NCI-H187 treated with DMSO at 0.1 percent for 48 hours (cell line): ENCODE measurements at places on chromosomes 1 and 21.

DNA sequence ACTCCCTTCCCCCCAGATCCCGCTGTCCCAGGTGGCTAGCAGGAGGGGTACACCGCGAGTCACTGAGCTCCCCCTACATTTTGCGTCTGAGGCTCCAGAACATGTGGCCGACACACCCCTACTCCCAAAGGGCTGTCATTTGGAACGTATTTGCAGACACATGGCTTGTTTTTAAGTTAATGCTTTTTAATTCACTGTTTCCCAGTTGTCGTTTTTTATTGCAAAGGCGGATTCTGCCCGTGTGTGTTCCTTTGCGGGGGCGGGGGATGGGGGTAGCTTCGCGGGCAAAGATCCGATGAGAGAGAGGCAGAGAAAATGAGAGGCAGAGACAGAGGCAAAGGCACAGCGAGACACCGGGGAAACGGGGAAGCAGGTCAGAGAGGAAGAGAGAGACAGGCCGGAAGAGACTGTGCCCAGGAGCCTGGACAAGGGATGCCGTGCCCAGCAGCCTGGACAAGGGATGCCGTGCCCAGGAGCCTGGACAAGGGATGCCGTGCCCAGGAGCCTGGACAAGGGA, 270.2 kb downstream of the FOXD2 start:
- DNase-seq, result no peak

GRCh38 chr1:60402816-60403215, 329.2 kb upstream of the C1orf87 start:
- no peak for DNase-seq

- DNase-seq, result no peak
Observed at GRCh38 chr1:70331962-70332361, 22.6 kb downstream of the ANKRD13C start.

DNA sequence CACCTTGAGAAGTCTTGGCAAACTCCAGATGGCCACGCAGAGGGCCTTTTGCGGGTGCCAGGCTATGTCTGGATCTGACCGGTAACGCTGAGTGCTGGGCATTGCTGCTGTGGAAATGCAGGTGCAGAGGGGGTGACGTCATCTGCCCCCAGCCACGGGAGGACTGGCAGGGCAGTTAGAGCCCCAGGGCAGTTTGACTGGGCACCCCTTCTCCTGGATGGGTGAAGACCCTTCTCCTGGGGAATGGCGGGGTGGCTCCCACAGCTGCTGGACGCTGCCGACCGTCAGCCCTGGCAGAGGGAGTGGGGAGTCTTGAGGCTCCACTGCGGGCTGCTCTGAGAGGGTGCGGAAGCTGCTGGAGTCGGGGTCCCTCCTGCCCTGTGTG, 12.6 kb upstream of the EDN2 start:
- DNase-seq, result no peak

DNA sequence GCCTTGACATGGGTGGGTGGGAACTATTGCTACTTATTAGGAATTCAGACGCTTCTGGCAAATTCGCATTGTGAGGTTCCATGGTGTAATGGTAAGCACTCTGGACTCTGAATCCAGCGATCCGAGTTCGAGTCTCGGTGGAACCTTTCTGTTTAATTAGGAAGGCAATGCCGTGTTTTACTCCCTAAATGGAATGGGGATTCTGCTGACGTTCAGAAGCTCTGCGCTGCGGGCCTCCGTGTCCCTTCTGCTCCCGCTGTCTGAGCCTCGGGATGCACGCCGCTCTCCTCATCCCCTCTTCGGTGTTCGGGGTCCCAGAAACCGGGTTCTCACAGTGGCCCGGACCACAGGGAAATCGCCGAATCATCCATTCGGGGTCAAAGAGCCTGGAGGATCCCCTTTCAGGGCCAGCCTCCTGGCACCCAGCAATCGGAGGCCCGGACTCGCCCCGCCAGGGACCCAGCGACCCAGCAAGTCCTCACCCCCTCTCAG, 280.3 kb downstream of the FAM72C start:
- DNase-seq, result no peak

DNA sequence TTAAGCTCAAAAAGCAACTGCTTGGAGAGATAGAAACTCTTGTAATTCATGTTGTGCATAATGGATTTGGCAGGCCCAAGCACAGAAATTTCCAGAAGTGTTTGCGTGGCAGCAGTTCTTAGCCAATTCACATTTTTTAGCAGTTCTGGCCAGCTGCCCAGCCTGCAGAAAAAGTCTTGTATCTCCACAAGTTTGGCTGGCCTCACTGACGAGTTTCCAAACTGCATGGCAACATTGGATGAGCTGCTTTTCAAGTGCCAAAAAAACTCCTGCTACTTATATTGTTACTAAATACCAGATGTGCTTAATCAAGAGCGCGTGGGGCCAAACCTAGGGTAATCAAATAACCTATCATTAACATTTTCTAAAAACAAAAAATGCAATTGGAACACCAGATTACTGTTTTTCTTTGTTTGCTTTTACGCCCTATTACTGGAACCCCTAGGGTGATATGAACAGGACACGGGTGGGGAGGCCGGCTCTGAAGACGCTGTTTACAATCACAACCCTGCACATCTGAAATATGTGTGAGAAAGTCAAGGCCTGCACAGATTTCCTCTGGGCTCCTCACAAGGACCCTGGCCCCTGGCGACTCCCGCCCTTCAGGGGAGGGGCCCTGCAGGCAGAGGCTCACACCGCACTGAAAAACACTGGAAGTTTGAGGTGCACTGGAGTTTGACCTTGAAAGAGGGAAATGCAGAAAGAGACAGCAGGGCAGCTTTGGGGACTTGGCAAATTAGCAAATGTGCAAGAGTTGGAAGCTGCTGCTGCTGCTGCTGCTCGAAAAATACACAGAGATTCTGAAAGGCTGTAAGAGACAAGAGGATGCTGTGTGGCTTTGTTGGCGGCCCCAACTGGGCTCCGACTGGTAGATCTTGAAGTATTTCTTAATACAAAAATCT, 55.2 kb upstream of the TARBP1 start:
- no peak for DNase-seq

- DNase-seq, result no peak
Observed at GRCh38 chr1:217393896-217394295, 237.0 kb downstream of the GPATCH2 start.

GRCh38 chr1:32871364-32872191, 866 bp upstream of the FNDC5 start:
- no peak for DNase-seq

- DNase-seq, result no peak
Observed at GRCh38 chr1:110519125-110519810, at the start of gene KCNA10. Gene KCNA10, minus strand, starts transcription at chr1:110519175. Its CDS starts 388 bp downstream, at chr1:110518787.

DNA sequence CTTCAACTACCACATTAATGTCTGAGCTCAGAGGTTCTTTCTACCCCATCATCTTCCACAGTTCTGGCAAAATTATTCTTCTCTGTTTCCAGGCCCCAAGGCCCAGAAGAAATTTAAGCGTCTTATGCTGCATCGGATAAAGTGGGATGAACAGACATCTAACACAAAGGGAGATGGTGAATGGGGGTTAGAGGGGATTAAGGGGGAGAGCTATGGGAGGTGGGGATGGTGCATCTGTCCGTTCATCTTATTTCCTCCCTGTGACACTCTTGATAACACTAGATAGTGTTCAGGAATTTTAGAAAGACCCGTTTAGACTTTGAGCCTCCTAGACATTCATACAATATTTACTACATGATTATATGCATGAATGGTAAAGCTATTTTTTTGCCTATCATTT, 17.6 kb upstream of the RPRD2 start:
- DNase-seq, result no peak

- no peak for DNase-seq
Observed at GRCh38 chr1:183323849-183324683, 94.1 kb downstream of the NMNAT2 start.

- DNase-seq, result no peak
Observed at GRCh38 chr1:15684042-15684461, at the start of gene PLEKHM2. Gene PLEKHM2, plus strand, starts transcription at chr1:15684320. Its CDS starts 239 bp downstream, at chr1:15684559.

DNA sequence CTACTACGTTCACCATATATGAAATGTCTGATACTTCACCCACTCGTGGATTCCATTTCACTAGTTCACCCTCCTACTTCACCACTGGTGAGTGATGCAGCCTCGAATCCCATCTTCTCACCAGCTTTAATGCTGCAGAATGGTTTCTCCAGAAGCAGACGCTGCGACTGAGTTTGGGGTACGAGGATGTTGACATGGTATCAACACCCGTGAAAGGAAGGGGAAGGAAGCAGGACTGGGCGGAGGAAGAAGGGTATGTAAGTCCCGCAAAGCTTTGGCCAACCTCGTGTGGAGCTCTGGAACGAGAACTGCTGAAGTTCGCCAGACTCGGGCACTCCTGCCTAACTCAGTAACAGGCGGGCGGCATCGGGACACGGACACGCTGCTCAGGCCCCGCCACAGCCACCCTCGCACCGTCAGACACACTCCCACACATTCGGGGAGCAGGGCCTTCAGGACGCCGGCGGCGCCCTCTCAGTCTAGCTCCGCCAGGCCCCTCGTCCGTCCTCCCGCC, 833 bp upstream of the DIP2A start:
- DNase-seq, result no peak

DNA sequence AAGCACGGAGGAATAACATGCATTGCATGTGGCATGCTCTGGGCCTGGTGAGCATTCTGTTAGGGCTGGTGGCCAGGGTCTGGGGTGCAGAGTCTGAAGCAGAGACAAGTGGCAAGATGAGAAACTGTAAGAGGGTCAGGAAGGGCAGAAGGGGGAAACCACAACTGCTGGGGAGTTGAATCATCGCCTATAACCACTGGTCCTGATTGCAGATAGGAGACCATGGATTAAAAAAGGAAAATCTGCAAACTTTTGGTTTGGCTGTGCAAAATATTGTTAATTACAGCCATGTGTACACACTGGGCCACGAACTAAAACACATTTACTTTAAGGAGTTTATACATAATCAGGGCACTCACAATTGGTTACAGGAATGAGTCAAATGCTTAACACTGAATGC, 76.6 kb downstream of the TGFBR3 start:
- no peak for DNase-seq

GRCh38 chr1:201884425-201884824, 4.3 kb upstream of the SHISA4 start:
- no peak for DNase-seq

- no peak for DNase-seq
Observed at GRCh38 chr1:241181971-241182370, 175.0 kb downstream of the RGS7 start.

- DNase-seq, result no peak
Observed at GRCh38 chr1:234533034-234533891, 54.3 kb upstream of the TARBP1 start.

GRCh38 chr1:160935527-160936258, 18.9 kb downstream of the ITLN2 start:
- no peak for DNase-seq

DNA sequence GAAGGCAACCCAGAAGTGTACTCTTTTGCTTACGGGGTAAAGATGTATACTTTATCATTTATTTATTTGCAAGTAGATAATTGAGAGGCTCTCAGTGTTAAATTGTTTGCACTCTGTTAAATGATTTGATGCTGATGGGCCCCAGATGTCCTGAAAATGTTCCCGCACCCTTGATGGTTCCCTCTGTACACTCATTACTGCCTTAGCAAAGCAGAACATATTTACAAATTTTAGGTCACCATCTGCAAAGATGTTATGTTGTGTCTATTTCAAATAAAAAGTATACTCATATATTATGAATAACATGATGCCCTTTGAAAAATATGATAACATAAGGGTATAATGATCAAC, 240.5 kb upstream of the SNX7 start:
- DNase-seq, result no peak

GRCh38 chr1:8370046-8370881, 52.4 kb downstream of the SLC45A1 start:
- DNase-seq, result no peak

GRCh38 chr1:156504438-156504813, 3.9 kb upstream of the MEF2D start:
- DNase-seq, result no peak

DNA sequence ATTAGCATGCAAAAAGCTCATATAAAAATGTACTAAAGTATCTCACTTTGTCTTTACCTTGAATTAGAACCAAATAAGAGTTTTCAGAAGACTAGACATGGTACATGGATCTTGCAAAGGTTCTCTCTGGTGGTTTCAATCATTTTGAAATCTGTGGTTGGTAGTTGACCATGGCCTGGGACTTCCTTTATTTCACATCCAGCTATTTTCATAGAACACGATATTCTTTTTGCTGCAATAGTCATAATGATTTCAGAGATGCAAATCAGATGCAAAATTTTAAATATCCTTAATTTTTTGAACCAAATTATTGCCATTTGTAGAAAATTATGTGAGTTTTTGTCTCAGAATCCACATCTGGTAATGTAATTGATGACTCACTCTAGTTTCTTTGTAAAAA, 375.1 kb upstream of the ZP4 start:
- no peak for DNase-seq
